Left kidney (tissue), 8 donors: ENCODE measurements at places on chromosomes 6 and 20. TPM values are rescaled to one million over a fixed set of nuclear protein-coding genes. Genes with fewer than 3 reads are reported as not detected.

Gene BHLHE23
- polyA plus RNA-seq, result not detected

Gene GATA5
- polyA plus RNA-seq, result 6.9 TPM

Gene ZNF322
- polyA plus RNA-seq, result 39.6 TPM

Gene SPATS1
- polyA plus RNA-seq, result not detected

Gene KCNG1
- polyA plus RNA-seq, result 4.3 TPM

Gene C4A
- polyA plus RNA-seq, result 17.0 TPM

Gene METTL24
- 14.7 TPM for polyA plus RNA-seq

Gene BEND3
- polyA plus RNA-seq, result 10.4 TPM

Gene SALL4
- polyA plus RNA-seq, result 16.3 TPM

DNA sequence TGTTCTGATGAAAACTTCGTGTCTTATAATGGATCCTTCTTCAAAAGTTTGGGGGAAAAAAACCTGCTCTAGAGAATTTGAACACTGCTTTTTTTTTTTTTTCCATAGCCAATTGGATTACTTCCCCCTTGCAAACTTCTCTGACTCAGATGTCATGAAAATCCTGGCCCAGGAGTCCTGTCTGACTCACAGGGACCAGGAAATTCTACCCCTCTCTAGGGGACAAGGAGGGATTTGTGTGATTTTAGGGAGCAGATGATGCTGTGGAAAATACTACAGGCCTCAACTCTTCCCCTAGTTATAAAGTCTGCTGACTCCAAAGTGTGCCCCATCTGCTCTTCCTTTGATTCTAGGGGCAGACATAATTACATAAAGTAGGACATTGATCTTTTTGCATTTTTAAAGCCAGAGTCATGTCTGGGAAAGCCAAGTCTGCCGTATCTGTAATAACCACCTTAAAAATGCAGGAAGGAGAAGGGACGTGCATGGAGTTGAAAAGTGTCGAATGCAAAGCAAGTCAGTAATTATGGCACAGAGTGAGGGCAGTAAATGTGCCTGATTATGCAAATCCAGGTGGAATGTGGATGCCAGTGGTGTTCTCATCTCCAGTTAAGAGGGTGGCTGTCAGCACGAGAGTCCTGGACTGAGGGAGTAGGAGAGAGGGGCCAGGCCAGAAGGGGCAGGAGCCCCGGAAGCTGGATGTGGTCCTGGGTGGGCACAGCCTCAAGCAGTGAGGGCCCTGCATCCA lies 144.3 kb upstream of the SULF2 start:
- no peak for DNase-seq

GRCh38 chr6:143098054-143098671 lies 37.5 kb downstream of the AIG1 start:
- no peak for DNase-seq

DNA sequence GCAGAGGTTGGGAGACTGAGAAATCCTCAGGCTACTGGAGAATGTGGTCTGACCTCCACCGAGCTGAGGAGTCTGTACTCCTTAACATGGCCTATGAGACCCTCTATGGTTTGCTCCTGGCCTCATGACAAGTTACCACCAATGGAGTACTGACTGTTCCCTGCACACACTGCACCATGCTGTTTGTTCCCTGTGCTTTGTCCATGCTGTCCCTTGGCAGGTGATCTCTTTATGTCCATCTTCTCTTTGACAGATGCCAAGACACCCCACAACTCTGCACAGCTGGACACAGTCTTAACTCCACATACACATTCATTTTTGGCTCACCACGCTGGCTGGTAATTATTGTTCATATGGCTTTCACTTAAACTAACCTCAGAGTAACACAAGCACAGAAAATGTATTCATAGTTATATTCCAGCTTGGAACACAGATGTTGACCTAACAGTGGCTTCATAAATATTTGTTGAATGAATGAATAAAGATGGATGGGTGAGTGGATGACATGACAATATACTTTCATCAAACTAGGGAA lies 258.0 kb downstream of the ATXN1 start:
- no peak for DNase-seq

- DNase-seq, result no peak
Observed at GRCh38 chr6:43964659-43965570, 162.3 kb downstream of the MRPL14 start.

DNA sequence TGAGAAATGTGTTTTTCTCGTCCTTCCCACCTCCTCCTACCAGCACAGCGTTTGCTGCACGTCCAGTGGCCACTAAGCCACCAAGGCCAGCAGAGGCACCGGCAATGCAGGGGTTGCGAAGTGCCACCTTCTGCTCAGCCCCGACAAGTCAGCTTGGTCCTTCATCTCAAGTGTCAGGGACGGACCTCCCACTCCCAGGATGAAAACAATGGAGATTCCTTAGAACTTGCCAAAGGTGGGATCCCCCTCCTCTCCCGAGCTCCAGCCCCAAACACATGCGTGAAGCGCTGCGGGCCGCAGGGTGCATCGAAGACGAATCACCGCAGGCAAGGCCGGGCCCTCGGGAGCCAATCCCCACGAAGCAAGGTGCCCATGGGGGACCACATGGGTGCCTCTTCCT lies 60.8 kb downstream of the WDR27 start:
- no peak for DNase-seq

- no peak for DNase-seq
Observed at GRCh38 chr20:15756754-15757115, 816.5 kb downstream of the KIF16B start.

- DNase-seq, result no peak
Observed at GRCh38 chr6:152018876-152019275, 211.4 kb downstream of the ESR1 start.

- DNase-seq, result no peak
Observed at GRCh38 chr6:88008411-88008810, 39.2 kb upstream of the SPACA1 start.

GRCh38 chr6:73074175-73074574 lies 151.1 kb downstream of the KHDC1L start:
- no peak for DNase-seq

DNA sequence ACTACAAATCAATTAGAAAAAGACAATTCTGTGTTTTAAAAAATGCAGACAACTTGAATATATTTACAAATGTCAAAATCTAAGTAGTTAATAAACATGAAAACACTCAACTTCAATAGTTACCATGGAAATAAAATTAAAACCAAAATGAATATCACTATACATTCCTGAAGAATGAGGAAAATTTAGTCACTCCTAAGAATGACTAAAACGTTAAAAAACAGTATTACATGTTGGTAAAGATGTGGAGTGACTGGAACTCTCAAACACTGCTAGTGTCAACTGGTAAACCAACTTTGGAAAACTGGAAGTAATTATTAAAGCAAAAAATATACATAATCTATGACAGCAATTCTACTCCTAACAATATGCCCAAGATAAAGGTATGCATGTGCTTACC lies 36.3 kb downstream of the AHI1 start:
- DNase-seq, result no peak

DNA sequence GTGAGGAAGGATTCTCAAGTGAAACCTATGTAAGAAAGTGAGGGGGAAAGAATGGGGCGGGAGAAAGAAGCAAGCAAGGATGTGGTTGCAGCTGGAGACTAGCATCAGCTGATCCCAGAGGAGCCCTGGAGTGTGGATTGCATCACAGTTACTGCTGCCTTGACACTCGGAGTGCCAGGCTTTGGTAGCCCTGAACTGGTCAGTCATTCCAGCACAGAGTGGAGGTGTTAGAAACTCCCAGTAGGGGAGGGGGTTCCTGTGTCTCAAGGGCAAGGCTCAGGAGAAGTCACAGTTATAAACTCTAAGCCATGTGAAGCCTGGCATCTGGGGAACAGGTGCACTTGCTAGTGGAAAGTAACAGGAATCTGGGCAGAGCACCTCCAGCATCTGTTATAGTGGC lies 23.5 kb downstream of the SNAP25 start:
- no peak for DNase-seq

DNA sequence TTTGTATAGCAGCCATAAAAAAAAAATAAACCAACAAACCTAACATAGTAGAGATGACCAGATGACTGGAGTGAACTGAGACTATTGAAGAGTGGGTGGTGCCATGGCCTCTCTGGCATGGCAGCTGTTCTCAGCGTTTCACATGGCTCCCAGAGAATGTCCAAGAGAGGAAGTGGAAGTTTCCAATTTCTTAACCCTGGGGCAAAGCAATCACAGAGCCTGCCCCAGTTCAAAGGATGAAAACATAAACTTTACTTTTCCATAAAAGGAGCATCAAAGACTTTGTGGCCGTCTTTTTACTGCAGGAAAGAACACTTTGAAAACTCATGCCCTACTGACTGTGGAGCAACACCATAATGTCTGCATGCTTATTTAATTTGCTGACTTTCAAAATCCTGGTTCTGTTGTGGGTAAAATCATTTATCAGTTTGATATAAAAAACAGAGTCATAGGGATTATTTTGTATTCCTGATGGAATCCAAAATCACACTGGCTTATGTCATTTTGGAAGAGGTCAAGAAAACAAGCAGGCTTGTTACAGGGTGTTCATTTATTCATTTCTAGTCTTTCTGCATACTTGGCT lies 165.4 kb downstream of the SLC35B3 start:
- no peak for DNase-seq

DNA sequence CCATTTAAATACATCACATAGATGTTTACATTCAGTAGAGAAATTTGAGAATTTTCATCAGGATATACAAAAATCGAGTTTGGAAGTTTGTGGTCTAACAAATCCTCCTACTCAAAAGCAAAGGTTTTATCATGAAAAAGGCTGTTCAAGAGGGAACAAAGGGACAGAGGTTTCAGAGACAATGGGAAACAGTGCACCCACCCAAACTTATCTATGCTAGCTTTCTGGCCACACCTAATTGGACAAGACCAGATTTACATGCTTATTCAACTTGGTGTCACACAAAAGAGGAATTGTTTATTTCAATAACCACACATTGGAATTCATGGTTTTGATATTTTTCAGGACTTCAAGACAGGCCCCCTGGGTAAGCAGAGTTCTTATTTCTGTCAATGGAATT lies 28.4 kb upstream of the RSPO3 start:
- DNase-seq, result no peak

DNA sequence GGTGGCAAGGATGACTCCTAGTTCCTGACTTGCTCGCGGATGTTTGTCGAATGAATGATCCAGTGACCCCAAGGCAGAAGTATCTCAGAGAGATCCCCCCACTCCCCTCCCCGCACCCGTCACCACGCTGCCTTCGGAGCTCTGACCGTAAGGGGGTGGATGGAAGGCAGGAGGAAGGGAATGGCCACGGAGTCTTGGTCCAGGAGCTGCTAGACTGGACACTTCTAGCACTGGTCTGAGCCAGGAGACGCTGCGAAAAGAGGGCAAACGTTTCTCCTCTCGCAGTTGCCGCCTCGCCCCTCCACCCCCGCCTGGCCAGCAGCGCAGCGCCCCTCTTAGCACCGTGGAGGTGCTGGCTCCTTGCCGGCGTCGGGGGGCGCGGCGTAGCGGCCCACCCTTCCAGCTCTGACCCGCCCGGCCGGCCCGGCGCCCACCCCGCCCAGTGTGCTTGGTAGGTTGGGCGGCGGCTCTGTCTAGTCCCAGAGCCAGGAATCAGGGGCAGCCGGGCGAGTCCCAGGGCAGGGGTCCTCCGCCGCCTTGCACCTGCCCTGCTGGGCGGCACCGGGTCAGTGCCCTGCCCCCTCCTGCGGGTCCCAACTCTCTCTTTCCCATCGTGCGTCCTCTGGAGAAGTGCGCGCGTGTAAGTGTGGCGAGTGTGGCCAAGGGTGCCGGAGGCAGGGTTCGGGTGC lies 2.4 kb upstream of the DBNDD2 start:
- DNase-seq, result peak; percentile 10

DNA sequence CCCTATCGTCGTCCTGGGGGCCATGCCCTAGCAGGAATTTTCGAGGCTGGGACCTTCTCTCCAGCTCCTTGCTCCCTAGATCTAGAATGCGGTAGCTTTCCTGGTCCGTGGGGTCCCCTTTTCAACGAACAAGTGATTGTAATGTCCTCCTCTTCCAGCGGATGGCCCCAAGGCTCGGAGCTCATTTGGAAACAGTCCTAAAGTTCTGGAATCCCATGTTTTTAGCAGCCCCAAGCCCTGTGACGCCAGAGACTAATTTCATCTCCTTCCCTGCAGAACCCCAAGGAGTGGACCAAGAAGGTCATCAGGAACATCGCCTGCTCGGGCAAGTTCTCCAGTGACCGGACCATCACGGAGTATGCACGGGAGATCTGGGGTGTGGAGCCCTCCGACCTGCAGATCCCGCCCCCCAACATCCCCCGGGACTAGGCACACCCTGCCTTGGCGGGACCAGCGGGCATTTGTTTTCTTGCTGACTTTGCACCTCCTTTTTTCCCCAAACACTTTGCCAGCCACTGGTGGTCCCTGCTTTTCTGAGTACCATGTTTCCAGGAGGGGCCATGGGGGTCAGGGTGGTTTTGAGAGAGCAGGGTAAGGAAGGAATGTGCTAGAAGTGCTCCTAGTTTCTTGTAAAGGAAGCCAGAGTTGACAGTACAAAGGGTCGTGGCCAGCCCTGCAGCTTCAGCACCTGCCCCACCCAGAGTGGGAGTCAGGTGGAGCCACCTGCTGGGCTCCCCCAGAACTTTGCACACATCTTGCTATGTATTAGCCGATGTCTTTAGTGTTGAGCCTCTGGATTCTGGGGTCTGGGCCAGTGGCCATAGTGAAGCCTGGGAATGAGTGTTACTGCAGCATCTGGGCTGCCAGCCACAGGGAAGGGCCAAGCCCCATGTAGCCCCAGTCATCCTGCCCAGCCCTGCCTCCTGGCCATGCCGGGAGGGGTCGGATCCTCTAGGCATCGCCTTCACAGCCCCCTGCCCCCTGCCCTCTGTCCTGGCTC lies 48.5 kb downstream of the PYGB start:
- DNase-seq, result no peak

DNA sequence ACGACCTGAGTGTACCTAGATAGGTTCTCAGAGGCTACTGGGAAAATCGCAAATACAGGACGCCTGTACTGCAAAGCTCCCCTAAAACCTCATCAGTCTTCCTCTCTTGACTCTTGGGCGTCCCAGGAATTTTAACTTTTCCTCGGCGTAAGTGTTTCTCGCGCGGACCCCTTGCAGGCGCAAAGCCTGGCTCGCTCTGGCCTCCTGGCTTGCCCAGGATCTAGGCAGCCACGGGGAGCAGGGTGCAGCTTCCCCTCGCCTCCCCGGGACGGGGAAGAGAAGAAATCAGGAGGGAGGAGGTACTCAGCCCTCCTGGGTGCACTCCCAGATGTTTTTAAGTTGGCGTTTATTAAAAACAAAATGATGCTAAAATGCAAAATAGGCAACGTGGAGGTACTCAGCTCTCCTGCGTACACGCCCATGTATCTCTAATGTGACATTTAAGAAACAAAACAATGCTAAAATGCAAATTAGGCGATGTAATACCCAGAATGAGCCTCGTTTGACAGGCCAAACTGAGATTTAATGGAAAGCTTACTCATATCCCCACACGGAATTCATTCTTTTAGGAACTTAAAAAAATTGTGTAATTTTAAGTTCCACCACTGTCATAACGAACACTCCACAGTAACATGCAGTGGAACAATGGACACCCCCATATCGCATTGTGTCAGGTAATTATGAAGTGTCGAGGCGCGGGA lies 1.6 kb upstream of the SOBP start:
- no peak for DNase-seq
